ENCODE measurements at places on chromosomes 4 and X.

GRCh38 chrX:70168238-70169188, 8.8 kb upstream of the DGAT2L6 start:
- peak; percentile 87 for DNase-seq

DNA sequence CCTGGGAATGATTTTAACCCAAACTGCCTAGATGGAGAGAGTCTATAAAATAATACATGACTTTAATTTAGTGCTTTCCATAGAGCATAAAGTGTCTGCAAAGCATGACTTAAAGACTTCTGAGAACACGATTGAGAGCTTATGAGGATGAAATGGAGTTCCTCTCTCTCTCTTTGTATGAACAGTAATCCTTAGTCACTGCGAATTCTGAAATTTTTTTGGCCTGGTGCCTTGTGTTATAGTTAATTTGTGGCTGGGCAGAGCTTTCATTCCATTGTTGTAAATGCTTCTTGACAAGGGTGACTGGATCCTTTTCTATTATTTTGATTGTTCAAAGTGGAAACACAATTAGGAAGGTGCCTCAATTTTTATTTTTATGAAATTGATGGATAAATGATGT, 179.5 kb downstream of the CEP135 start:
- DNase-seq: no peak

DNA sequence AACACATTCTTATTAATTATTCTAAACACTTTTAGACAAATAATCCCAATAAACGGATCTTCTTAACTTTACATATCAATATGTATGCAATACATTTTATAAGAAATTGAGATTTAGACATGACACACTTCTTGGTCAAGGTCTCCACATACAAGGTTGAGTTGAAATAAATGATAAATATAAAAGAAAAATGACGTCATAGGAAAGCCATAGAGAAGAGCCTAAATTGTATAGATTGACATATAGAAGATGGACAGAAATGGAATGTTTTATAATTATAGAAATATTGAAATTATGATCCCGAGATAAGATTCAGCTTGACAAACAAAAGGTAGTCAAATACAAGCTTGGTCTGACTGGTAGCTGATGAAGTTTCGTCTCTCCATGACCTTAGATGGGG, 87.4 kb downstream of the RNF150 start:
- DNase-seq: no peak

DNA sequence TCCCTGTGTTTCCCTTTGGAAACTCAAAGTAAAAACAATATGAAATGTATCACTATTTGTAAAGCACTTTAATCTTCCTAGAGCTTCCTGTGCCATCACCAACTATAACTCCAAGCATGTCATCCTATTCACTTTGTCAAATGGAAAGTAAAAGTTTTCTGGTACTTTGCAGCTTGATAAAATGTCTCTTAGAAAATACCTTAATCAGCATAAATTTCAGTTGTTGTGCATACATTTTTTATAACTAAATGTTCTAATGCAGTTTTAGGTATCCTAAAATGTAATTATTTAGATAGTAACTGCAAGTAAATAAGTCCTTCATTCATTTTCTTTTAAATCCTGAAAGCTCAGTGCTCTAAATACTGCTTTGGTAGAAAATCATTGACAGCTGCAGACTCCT, 558.7 kb downstream of the GRID2 start:
- DNase-seq: no peak

- DNase-seq: no peak
Observed at GRCh38 chrX:26387906-26388305, 171.9 kb downstream of the MAGEB5 start.

- DNase-seq: peak; percentile 66
Observed at GRCh38 chr4:149050840-149051239, 608.6 kb upstream of the NR3C2 start.

DNA sequence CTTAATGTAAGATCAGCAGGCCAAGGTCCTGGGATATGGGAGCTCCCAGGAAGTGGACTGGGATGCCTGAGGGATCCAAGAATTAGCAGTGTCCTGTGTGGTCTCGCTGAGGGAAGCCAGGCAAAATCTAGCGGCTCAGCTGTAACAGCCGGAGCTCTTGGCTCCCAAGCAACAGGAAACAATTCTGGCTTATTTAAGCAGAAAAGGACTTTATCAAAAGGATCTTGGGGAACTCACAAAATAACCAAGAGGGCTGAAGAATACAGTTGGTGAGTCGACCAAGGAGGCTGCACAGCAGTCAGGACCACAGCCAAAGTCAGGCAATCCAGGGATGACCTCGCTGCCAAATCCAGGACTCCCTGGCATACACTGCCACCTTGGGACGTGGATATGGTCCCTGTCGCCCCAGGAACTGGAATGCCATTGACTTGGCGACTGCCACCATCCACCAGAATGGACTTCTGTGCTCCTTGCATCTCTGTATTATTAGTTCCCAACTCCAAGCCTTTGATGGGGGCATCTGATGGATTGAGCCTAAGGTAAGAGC, 165.3 kb upstream of the BCOR start:
- no peak for DNase-seq

DNA sequence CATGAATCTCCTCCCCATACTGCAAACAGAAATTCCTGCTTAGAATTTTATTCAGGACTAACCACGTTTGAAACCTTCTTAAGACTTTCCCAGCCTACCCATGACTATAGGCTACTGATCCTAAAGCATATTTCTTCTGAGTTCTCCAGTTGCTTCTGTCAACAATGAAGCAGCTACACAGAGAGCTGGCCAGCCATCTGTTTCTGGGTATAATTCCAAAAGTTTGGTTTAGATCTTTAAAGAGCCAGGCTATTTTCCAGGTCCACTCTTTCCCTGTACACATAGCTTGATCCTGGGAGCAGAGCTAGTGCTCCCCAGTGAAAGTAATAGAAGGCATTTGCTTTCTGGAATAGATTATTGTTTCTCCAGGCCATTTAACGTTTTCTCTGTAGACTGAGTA, 4.0 kb upstream of the ITM2A start:
- DNase-seq: no peak

DNA sequence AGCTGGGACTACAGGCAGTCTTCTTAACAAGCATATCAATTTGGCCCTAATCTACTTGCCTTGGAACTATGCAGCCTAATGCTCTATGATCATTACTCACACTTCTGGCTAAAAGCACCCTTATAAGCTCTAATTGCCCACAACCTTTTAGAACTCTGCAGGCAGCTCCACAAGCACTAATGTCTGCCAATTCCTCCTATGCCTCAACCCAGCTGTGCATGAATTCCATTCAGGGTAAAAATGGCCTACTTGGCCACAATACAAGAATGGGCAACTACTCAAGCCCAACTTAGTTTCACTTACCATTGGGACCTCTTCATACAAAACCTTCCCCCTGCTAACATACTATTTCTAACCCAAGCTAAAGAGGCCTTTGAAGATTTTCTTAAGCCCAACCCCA, 51.7 kb downstream of the ZNF718 start:
- DNase-seq: no peak

GRCh38 chrX:131068945-131069719, 11.0 kb downstream of the ARHGAP36 start:
- DNase-seq: peak; percentile 82

DNA sequence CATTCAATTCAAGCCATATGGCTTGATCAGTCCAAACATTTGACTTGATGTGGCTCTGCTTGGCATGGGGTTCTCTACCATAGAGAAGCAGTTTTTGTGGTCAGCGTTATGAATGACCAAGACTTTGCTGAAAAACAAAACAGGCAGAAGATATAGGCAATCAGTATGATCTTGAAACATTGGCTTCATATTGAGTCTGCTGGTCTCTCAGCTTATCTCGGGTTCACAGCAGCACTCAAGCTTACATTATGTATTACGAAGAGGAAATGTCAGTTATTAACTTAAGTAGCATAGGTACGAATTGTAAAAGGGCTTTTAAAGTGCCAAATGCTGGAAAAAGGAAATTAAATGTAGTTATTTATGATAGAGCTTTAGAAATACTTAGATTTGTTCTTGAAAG, 99.0 kb downstream of the AFF2 start:
- no peak for DNase-seq

GRCh38 chrX:120755066-120755846, 120.4 kb downstream of the CT47B1 start:
- no peak for DNase-seq

DNA sequence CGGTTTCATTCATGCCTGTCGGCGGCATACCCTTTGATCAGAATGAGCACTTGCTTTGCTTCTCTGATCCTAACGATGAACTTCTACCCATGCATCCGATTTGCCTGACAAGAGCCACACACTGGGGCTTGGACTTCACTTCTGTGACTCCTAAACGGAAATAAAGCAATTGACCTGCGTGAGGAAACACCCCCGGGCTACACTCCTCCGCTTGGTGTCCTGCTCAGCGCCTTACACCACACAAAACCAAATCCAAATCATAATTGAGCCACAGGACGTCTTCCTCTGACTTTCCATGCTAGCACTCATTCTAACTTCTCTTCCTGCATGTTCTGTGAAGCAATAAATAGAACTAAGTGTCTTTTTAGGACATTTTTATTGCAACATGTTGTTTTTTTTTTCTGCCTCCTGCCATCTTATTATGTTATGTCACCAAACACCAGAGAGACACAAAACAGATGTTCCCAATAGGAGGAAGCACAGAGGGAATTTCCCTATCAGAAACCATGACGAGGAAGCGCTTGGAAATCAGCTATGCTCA, 110.8 kb upstream of the FAM9B start:
- no peak for DNase-seq

- no peak for DNase-seq
Observed at GRCh38 chr4:41981456-41981855, at the start of gene DCAF4L1. TSS of gene DCAF4L1 (plus strand) at chr4:41981756. CDS start at chr4:41981793, 37 bp downstream.

DNA sequence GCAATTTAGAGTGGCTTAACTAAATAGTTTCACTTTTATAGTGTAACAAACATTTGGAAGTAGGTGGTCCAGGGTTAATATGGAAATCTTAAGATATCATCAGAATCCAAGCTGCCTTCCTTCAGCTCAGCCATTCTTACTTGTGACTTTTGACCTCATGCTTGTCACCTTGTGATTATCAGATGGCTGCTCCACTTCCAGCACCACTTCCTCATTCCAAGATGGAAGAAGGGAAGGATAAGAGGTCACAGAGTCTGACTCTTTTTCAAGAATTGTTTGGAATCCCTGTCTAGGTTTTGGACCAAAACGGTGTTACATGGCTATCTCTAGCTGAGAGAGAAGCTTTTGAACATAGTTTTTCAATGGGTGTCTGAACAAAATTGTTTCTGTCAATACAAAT, 39.9 kb downstream of the MTTP start:
- no peak for DNase-seq

DNA sequence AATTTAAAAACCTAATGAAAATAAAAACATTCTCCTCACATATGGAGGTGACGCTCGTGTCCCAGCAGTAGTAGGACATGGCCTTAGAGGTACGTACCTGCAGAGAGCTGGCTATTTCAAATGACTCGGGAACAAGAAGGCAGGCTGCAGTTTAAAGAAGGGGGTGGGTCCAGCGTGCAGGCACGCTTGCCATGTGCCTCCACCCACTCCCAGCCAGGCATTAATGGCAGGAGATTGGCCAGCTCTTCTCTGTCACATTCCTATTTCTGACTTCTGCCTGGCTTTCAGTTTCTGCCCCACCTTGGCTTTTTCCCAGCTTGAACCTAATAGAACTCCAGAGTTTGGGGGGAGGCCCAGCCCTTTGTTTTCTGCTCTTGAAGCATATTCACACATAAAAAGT, 17.2 kb downstream of the PDHA1 start:
- no peak for DNase-seq

GRCh38 chr4:151439320-151439719, 30.3 kb downstream of the FHIP1A start:
- DNase-seq: no peak

DNA sequence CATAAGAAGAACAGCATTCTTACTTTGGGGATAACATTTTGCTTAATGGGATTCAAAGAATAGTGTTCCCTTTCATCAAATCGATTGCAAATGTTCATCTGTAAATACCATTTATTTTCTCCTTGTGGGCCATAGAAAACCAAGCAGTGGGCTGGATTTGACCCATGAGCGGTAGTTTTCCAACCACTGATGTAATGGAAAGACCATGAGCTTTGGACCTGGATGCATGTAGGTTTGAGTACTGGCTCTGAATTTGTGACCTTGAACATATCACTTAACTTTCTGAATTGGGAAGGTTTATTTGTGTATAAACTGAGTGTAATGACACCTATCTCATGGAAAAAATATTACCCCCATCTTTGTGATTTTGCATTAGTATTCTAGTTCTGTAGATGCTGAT, 54.3 kb downstream of the REPS2 start:
- no peak for DNase-seq

GRCh38 chr4:144709793-144710525, 64.0 kb downstream of the HHIP start:
- no peak for DNase-seq

GRCh38 chrX:133639726-133640125, 224.4 kb upstream of the GPC4 start:
- no peak for DNase-seq

- peak; percentile 56 for DNase-seq
Observed at GRCh38 chrX:108224727-108225621, 133.4 kb downstream of the ATG4A start.

GRCh38 chr4:54378461-54378860, 149.4 kb downstream of the PDGFRA start:
- no peak for DNase-seq

DNA sequence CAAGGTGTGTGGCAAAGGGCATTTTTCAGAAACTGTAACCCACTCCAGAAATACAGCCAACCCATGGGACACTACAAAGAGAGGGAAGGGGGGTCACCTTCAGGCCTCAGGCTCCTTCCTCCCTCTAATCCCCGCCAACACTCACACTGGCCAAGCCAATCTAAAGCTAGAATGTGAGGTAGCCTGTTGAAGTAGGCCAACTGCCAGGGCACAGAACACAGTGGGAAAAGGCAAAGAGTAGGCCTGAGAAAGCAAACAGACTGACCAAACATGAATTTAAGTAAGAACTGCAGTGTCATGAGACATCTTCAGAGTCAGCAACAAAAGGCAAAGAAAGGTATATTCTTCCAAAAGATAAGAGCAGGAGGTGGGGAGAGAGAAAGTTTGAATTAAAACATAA, 289.0 kb downstream of the HNRNPD start:
- DNase-seq: no peak

- DNase-seq: no peak
Observed at GRCh38 chr4:94595880-94596483, 144.2 kb downstream of the PDLIM5 start.

DNA sequence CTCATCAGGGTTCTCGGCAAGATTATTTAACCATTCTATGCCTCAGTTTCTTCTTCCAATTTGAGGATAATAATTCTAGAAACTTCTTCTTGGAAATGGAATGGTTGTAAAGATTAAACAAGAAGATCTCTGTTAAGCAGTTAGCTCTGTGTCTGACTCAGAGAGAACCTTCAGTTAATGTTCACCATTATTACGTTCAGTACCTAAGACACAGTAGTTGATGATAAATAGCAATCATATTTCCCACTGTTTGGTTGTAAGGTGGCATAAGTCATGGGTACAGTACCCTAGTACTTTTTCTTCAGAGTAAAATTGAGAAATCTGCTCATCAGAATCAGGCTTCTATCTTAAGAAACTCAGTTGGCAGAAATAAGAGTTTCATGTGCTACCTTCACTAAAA, 366.5 kb upstream of the BOD1L1 start:
- DNase-seq: no peak
